ENCODE measurements at places on chromosomes 2 and 18.

DNA sequence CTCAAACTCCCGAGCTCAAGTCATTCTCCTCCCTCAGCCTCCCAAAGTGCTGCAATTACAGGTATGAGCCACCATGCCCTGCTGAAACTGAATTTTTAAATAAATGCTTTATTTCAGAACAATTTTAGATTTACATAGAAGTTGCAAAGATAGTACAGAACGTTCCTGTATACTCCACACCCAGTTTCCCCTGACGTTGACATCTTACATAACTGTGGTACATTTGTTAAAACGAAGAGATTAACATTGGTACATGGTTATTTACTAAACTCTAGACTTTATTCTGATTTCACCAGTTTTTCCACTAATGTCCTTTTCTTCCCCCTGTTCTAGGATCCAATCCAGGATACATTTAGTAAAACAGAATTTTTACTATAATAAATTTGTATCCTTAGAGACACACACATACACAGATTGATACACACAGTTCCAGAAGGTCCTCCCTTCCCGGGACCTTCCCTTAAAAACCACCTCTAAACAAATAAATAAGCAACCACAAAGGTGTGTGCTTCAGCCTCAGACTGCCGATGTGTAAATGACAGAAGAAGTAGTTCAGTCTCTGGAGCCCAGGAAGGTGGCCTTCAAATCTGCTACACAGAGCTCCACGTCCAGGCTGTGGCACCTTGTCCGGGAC is 6.9 kb downstream of the NEU2 start:
- DNase-seq, result no peak

DNA sequence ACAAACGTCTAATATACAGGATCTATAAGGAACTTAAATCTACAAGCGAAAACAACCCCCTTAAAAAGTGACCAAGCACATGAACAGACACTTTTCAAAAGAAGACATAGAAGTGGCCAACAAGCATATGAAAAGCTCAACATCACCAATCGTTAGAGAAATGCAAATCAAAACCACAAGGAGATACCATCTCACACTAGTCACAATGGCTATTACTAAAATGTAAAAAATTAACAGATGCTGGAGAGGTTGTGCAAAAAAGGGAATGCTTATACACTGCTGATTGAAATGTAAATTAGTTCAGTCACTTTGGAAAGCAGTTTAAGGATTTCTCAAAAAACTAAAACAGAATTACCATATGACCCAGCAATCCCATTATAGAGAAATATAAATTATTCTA is 1148.5 kb upstream of the FAM98A start:
- DNase-seq, result no peak

DNA sequence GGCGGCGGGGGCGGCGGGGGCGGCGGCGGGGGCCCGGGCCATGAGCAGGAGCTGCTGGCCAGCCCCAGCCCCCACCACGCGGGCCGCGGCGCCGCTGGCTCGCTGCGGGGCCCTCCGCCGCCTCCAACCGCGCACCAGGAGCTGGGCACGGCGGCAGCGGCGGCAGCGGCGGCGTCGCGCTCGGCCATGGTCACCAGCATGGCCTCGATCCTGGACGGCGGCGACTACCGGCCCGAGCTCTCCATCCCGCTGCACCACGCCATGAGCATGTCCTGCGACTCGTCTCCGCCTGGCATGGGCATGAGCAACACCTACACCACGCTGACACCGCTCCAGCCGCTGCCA is 644 bp downstream of the ONECUT2 start:
- DNase-seq, result no peak

- no peak for DNase-seq
These were observed 34.9 kb downstream of the G6PC2 start for GRCh38 chr2:168935810-168936581.

DNA sequence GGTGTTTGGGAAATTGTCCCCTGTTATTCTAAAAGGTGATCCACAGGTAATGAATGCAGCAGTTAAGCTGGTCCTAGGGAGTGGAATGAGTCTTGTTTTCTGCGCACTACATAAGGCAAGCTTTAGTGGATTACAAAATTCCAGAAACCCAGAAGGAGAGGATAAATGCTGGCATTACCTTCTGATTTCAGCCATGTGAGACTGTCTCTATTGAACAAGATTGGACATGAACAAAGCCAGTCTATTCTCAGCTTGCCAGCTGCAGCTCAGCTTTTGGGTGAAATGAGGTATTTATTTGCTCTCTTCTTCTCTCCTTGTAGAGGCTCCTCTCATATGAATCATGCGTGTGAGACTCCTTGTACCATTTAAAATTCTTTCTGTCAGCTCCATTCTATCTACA is 944.9 kb downstream of the CNTNAP5 start:
- DNase-seq, result no peak

- no peak for DNase-seq
These were observed 535 bp downstream of the ATG4B start for GRCh38 chr2:241637795-241638660.

DNA sequence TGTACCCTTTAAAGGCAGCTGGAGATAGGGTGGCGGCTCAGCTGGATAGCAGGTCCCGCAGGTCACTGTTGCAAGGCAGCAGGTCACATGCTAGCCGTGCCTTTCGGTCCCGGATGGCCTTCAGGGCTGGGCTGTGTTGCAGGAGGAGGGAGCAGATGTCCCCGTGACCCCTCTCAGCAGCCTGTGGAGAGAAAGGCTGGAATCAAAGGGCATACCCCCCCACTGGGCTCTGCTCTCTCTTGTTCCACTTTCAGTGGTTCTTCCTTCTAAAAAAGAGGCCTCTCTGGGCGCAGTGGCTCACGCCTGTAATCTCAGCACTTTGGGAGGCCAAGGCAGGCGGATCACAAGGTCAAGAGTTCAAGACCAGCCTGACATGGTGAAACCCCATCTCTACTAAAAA is 4.4 kb upstream of the ANKRD23 start:
- no peak for DNase-seq

- no peak for DNase-seq
These were observed 21.6 kb upstream of the CYRIA start for GRCh38 chr2:16687222-16687621.

- no peak for DNase-seq
These were observed 133.1 kb downstream of the MREG start for GRCh38 chr2:215879977-215880940.

- no peak for DNase-seq
These were observed 36.3 kb downstream of the BMP10 start for GRCh38 chr2:68834737-68835376.

- DNase-seq, result no peak
These were observed 95.3 kb downstream of the EVA1A start for GRCh38 chr2:75465317-75465984.

DNA sequence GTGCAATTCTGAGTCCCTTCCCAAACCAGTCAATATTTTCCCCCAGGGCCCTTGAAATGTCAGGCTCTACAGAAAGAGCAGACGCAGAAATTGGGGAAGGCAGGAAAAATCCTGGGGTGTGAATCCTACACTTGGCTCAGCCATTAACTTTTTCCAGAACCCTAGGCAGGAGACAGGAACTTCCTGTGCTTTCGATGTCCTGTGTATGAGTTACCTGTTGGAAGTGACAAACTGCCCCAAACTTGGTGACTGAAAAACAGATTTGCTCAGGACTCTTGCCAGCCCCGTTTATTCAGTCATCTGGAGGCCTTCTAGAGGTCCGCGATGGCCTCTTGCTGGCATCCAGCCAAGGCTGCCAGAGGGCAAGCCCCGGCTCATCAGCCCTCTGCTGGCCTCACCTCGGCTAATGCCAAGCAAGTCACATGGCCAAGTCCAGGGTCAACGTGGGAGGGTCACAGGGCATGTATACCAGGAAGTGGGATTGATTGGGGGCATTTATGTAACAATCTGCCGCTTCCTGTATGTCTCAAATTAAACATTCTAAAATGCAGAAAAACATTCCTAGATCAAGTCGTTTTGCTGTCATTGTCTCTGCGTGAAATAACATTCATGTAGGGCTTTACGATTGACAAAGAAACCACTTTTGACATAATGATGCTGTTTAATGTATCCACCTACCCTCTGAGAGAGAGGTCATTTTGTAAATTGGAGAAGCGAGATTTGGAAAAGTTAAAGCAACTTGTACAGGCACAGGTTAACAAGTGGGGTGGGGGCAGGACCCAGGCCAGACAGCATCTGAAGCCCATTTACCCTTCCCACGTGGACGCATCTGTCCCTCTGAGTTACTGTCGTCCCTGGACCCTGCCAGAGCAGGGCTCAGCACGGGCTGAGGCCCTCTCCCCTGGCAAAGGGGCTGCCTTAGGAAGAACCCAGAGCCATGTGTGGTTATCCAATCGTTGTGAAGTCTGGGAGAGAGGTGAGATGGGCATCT is 179.4 kb downstream of the INHBB start:
- no peak for DNase-seq

GRCh38 chr2:158413581-158413980 is 43.0 kb downstream of the CCDC148 start:
- no peak for DNase-seq

DNA sequence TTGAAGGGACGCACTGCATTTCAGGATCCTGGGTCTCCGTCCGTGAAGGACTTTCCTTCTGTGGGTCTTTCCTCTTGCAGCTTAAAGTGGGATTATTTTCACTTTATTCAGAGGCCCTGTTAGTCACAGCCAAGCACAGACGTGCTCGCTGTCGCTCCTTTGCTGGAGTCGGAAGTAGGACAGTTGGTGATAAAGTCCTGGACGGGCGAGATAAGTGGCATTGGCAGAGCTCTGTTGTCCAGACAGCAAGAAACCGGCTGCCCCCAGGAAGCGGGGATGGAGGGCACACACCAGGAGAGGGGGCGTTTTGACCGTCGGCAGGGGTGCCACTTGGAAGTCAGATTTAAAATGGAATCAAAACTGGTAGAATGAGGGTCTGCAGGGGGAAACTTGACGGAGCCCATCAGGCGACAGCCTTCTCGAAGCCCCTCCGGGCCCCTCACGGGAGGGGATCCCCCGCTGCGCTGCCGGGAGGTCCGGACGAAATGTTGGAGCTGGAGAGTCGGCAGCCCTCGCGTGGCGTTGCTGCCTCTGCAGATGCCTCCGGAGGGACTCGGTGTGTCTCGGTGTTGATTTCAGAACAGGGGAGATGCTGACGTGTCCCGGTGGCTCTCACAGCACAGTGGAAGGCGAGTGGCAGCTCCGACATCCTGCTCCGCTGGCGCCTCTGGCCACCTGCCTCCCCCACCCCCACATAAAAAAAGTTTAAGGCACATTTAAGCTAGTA is 124.2 kb downstream of the NFATC1 start:
- DNase-seq, result no peak

DNA sequence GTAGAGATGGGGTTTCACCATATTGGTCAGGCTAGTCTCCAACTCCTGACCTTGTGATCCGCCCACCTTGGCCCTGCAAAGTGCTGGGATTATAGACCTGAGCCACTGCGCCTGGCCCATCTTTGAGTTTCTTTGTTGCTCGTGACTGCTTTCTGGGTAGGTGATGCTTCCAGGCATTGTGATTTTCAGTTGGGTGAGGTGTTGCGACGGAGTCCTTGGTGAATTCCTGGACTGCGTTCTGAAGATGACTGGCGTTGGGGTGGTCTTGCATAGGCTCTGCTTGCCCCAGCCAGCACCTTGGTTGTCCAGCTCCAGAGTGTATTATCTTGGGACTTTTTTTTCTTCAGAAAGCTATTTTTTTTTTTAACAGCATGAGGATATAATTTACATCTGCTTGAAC is 103.4 kb downstream of the DCDC2C start:
- DNase-seq, result no peak

- no peak for DNase-seq
These were observed 77.2 kb downstream of the TCF4 start for GRCh38 chr18:55510809-55511208.

DNA sequence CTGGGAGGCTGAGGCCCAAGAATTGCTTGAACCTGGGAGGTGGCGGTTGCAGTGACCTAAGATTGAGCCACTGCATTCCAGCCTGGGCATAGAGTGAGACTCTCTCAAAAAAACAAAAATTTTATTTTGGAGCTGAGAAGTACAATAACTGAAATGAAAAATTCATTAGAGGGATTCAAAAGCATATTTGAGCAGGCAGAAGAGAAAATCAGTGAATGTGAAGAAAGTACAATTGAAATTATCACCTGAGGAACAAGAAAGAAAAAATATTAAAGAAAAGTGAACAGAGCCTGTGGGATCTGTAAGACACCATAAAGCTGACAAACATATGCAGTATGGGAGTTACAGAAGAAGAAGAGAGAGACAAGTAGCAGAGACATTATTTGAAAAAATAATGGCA is 137.1 kb downstream of the RAB3GAP1 start:
- no peak for DNase-seq

DNA sequence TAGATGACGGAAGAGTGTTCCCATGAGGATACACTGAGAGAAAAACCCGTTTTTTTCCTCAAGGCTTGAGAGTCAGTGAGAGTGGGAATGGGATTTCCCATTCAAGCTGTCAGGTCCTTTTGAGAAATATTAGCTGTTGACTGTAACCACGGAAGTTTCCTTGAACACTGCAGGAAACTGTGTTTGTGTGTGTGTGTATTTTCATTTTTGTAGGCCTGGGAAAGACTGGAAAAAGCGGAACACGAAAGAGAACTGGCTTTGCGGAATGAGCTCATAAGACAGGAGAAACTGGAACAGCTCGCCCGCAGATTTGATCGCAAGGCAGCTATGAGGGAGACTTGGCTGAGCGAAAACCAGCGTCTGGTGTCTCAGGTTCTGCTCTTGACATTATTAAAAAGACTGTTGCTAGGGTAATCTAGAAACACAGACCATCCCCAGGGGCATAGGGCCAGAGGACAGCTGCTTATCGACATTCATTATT is 98.8 kb upstream of the EML6 start:
- DNase-seq, result no peak

DNA sequence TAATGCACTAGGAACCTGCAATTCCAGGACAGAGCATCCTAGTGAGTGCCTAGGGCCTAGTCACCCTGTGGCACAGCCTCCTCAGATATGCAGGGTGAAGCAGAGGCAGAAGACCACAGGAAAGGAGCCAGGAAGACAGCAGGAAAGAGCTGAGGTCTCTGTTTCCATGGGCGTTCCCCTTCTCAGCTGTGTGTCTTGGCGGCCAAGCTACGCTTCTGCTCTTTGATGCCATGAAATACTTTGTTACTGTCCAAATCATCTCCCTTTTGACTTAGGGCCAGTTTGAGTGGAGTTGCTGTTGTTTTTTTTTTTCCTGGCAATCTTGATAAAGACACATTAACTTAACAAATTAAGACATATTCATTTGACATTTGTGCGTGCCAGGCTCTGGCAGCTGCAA is 67.3 kb downstream of the APOB start:
- DNase-seq, result no peak

DNA sequence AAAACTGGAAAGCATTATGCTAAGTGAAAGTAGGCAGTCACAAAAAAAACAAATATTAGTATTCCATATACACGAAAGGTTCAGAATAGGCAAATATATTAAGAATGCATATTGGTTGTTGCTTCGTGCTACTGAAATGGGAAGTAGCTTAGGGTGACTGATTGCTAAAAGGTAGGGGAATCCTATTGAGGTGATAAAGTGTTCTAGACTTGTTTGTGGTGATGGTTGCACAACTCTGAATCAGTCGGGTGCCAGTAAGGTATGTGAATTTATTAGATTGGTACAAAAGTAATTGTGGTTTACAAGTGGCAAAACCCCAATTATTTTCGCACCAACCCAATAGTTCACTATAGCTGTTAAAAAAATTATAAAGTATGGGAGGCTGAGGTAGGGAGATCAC is 20.7 kb downstream of the USP34 start:
- DNase-seq, result no peak

GRCh38 chr2:16210841-16211240 is 270.5 kb downstream of the MYCN start:
- no peak for DNase-seq
